ENCODE measurements at places on chromosomes 12 and 14. TPM values are rescaled to one million over a fixed set of nuclear protein-coding genes. Genes with fewer than 3 reads are reported as not detected.
A peak's percentile ranks its signal among the peaks of the same experiment; 100 is the strongest.

- no peak for DNase-seq
These were observed 39.7 kb downstream of the ERH start for GRCh38 chr14:69358233-69358963.

IPO8 gene
- 21.1 TPM for total RNA-seq

NFATC4 gene
- total RNA-seq, result 2.9 TPM

- no peak for DNase-seq
These were observed 28.4 kb downstream of the PTPN11 start for GRCh38 chr12:112447106-112447505.

- no peak for DNase-seq
These were observed 455.5 kb downstream of the AEBP2 start for GRCh38 chr12:19894803-19895202.

DNA sequence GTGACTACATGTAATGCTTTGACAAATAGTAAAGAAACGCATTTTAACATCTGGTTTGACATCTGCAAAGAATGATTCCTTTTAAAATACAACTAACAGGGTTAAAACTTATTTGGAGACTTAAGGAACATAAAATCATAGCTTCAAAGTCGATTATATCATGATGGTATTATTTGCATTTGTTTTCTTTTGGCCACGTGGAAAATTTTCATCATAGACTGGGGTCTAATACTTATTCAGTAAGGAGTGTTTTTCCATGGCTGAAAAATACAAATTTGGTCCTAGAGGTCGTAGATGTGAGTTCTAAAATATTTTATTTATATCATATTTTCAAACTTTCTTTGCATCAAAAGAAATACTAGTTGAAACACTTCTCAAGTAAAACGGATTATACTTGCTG is 31.5 kb upstream of the LMNTD1 start:
- DNase-seq, result no peak

- DNase-seq, result no peak
These were observed 154.2 kb upstream of the PARP11 start for GRCh38 chr12:4027412-4027811.

PAX9 gene
- total RNA-seq, result 2.7 TPM

GRCh38 chr12:3964439-3964838 is 91.2 kb upstream of the PARP11 start:
- no peak for DNase-seq

- no peak for DNase-seq
These were observed 389.9 kb upstream of the GARIN6 start for GRCh38 chr12:99257672-99258071.

DNA sequence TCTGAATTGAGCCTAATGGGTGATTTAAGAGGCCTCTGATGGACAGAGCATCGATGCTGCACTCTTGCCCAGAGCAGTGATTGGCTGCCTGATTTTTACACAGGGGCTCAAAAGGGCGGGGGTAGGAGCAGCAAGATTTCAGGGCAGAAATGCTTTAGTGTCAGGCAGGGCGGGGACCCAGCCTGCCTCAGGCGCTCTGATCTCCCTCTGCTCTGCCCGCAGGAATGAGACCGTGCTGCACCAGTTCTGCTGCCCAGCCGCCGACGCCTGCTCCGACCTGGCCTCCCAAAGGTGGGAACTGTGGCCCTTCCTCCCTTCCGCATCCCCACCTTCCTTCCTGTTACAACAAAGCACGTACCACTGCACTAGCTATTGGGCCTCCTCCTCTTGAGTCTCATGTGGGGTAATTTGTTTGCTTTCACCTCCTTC is 32.4 kb downstream of the IQSEC3 start:
- no peak for DNase-seq

GUCY2C gene
- not detected for total RNA-seq

CPM gene
- total RNA-seq, result not detected

GRCh38 chr14:104386151-104386841 is 193.3 kb upstream of the C14orf180 start:
- DNase-seq, result no peak

A2ML1 gene
- not detected for total RNA-seq

AP1G2 gene
- total RNA-seq, result 67.6 TPM

DNA sequence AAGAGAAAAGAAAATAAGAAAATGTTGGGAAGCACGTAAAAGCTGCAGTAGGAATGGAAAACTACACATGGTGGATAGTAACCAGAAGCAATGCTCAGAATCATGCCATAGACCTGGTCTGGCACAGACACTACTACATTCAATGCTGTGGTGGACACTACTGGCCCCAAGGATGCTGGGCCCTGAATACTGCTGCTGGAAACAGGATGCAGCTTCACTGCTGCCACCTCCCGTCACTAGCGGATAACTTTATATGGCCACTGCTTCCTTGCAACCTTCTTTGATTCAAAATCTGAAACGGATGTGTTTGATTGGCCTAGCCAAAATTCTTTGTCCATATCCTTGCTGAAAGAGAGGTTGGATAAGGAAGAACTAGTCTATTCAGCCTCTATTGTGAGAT is 30.7 kb downstream of the ADCY6 start:
- peak; percentile 42 for DNase-seq

DNA sequence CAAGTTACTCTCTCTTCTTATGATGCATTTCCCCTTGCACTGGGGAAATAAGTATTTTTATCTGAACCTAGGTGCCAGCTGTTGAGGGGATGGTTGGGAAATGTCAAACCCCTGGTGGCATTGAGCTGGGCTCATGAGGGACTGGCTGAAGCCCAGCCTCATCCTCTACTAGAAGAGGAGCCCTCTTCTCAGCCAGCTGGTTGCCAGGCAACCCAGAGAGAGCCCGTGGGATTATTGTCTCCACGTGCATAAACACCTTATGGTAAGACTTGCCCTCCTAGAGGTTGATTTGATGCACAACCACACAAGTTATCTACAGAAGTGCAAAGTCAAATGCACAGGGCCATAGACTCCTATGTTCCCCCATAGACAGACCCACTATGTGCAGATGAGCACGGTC is 89.8 kb downstream of the WSCD2 start:
- DNase-seq, result no peak

B4GALNT1 gene
- total RNA-seq, result 5.8 TPM

GRCh38 chr14:96194657-96195431 is 9.8 kb upstream of the BDKRB2 start:
- no peak for DNase-seq

- no peak for DNase-seq
These were observed 98.2 kb upstream of the C14orf180 start for GRCh38 chr14:104481323-104481722.

DNA sequence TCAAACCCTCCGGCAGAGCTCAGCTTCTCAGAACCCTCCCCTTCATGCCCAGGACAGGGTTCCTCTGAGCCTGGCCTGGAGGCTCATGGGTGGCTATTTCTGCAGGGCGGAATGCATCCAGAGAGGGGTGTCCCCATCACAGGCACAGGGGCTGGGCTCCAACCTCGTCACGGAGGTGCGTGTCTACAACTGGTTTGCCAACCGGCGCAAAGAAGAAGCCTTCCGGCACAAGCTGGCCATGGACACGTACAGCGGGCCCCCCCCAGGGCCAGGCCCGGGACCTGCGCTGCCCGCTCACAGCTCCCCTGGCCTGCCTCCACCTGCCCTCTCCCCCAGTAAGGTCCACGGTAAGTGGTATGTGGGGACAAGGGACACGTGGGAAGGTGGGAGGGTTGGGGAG is 15.7 kb downstream of the HNF1A start:
- no peak for DNase-seq

CCDC38 gene
- not detected for total RNA-seq

- DNase-seq, result no peak
These were observed 195.8 kb upstream of the PRMT8 start for GRCh38 chr12:3295225-3295624.

GRCh38 chr12:31491841-31492598 is 98.9 kb downstream of the DENND5B start:
- peak; percentile 97 for DNase-seq

- no peak for DNase-seq
These were observed 28.2 kb upstream of the EGLN3 start for GRCh38 chr14:33978892-33979612.

DNA sequence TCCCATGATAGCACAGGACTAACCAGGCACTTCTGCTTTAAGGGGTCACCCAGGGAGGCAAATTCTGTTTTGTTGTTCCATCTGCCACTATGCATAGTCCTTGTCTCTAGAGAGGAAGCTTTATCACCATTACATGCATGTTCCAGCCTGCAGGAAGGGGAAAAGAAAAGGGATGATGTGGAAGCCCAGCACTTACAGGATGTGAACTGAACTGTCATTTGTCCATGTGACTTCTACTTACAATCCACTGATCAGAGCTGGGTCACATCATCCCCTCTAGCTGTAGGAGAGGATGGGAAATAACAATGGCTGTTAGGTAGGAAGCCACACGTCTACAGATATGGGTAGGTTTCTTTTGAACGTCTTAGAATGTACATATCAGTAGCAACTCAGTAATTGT is 203.1 kb downstream of the PTPRO start:
- DNase-seq, result no peak

OR4K17 gene
- not detected for total RNA-seq

AGAP2 gene
- total RNA-seq, result 1.9 TPM

NT5DC3 gene
- total RNA-seq, result 9.0 TPM

DNA sequence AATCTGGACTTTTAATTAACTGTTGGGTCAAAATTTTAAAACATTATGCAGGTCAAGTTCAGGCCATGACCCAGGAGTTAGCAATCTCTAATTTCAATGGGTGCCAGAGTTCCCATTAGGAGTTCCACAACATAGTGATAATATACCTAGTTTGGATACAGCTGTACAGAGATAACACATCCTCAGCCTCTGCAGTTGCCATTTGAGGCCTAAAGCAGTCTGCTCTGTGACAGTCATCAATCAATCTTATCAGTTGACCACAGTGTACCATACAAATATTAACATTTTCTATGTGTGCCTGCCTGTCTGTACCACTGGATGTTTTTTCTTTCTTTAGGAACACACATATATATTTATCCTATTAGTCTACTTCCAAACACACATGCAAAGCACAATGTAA is 54.0 kb upstream of the BBS10 start:
- no peak for DNase-seq

DNA sequence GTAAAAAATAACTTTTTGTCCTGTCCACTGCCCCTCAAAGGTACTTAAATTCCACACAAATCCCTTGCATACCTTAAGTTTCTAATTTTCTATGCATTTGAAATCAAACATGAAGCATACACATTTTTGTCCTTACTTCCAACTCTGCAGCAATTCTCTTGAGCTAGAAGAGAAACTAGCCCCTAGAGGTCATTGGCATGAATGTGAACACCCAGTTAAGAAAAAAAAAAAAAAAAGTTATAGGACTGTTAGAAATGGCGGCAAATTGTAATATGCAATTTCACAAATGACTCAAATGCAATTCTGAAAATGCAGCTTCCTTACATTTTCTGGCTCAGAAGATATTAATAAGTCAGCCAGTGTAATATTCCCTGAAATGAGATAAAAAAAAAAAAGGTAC is 4.6 kb upstream of the ESR2 start:
- no peak for DNase-seq

INHBC gene
- total RNA-seq, result not detected

KRT82 gene
- not detected for total RNA-seq

BBOF1 gene
- 0.50 TPM for total RNA-seq

DNA sequence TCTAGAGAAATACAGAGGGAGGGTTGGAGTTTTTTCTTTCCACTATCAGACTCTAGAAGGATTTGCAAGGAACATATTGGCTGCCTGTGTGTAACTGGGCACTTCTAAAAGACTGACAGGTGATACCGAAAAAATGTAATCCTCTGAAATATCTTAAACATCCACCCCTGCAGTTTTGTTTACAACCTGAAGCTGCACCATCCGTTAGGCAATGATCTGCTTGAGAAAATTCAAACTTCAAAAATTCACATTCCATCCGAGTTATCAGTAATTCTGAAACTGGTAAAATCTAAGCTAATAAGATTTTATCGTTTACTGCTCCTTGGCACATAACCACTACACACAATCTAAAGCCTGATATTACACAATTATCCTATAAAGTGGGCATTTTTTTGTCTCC is 528.6 kb downstream of the FUT8 start:
- DNase-seq, result no peak

All from HT-29 (cell line).